ENCODE measurements at places on chromosomes 6 and 20. TPM values are rescaled to one million over a fixed set of nuclear protein-coding genes. Genes with fewer than 3 reads are reported as not detected.

- no peak for DNase-seq
Measured at GRCh38 chr6:100235631-100236030, 229.1 kb downstream of the SIM1 start.

- DNase-seq = no peak
Measured at GRCh38 chr6:119241111-119241465, 108.5 kb downstream of the MAN1A1 start.

DNA sequence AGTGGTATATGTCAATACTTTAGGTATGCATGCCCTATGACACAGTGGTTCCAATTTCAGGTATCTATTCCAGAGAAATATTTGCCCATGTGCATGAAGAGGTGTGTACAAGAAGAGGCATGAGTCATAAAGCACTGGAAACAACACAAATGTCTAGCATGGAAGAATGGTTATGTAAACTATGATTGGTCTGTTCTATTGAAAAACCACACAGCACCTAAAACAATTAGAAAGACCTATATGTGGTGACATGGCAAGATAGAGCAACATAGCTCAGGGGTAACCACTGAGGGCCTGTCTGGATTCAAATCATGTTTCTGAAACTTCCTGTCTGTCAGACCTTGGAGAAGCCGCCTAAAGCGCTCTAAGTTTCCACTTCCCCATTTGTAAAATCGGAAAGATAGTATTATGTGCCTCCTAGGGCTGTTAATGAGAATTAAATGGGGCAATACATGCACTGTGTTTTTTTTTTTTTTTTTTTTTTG is 76.0 kb upstream of the SHLD1 start:
- DNase-seq = no peak

- no peak for DNase-seq
Measured at GRCh38 chr6:112286010-112286409, 31.6 kb upstream of the LAMA4 start.

- no peak for DNase-seq
Measured at GRCh38 chr6:154314084-154314483, 42.5 kb downstream of the IPCEF1 start.

- DNase-seq = no peak
Measured at GRCh38 chr20:35907017-35907701, 47.1 kb downstream of the SCAND1 start.

DNA sequence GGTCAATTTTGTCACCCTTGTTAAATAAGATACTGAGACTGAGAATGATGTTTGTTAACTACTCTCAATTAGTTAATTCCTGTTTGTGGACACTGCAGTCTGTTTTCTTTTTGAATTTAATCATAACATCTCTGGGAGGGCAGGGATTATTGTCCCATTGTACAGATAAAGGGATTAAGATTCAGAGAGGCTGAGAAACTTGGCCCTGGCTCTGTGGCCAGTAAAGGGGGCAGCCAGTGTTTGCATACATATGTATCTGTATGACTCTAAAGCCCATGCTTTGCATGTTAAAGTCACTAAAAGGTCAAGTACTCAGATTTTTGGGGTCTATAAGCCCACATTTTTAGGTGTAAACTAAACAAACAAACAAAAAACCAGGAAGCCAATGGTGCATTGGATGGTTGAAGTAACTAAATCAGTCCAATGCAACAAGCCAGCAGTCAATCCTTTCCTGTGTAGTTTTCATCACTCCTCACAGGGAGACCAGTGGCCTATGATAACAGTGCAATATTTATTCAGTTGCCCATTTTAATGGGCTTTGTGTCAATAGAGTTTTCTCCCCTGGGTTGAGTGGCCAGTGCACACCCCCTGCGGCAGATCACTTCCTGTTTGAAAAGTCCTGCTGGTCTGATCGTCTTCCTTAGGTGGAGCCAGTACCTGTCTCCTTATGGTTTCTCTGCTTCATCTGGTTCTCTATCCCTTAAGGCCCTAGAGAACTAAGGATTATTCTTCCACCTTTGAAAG is 106.7 kb downstream of the SLX4IP start:
- no peak for DNase-seq

DNA sequence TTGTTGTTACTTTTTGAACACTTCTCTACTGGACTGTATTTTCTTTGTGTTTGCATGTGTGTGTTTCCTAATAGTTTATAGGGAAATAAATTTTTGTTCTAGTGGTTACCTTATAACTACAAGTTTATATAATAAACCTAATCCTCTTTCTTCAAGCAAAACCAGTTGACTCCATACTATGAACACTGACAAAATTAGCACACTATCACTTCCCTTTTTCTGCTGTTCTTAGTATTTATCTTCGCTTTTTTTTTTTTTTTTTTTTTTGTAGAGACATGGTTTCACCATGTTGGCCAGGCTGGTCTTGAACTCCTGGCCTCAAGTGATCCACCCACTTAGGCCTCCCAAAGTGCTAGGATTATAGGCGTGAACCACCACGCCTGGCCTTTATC is 25.0 kb upstream of the C6orf62 start:
- DNase-seq = no peak

DNA sequence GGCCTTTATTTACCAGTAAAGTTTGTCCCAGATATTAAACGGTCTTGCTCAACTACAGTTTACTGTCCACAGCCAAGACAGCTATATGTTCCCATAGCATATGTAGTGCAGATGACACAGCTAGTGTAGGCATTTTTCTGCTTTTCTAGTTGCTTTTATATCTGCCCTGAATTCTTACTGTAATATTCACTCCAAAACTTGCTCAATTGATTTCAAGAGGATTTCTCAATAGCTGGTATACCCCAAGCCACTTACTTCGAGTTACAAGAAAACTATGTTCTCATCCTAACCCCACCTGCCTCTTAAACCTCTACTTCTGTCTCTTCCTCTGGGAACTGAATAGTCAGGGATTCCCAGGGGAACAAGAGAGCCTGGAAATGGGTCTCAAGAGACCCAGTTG is 18.9 kb upstream of the ROS1 start:
- DNase-seq = no peak

- no peak for DNase-seq
Measured at GRCh38 chr20:2108987-2109386, 7.4 kb downstream of the STK35 start.

- no peak for DNase-seq
Measured at GRCh38 chr6:169828176-169828575, 76.8 kb downstream of the ERMARD start.

GRCh38 chr6:44680202-44680720 is 292.8 kb downstream of the CDC5L start:
- no peak for DNase-seq

GRCh38 chr20:23867152-23867776 is 12.3 kb downstream of the CST5 start:
- DNase-seq = no peak

GRCh38 chr6:4607793-4608192 is 168.4 kb upstream of the CDYL start:
- DNase-seq = no peak

- DNase-seq = no peak
Measured at GRCh38 chr6:73491377-73491776, 29.5 kb downstream of the EEF1A1 start.

DNA sequence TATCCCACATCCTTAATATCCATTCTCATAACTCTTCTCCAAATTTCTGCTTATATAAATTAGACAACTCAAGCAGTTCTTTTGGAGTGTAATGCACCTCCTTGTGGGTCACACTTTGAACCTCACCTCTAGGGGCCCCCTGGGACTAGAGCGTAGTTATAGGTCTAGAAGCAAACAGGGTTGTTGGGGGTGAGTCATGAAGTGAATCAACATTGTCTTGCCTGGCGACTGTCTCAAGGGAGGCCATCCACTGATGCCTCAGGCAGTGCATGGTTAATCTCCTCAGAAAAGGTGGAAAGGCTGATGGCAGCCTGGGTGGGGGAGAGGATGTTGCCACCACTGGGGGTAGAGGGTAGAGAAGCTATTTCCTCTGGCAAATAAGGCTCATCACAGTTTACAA is 129.1 kb downstream of the TNFRSF21 start:
- no peak for DNase-seq

TTK gene
- total RNA-seq = 45.5 TPM

MYT1 gene
- 4.3 TPM for total RNA-seq

VSTM2L gene
- 9.3 TPM for total RNA-seq

DNAH8 gene
- 0.39 TPM for total RNA-seq

TOX2 gene
- 3.3 TPM for total RNA-seq

SH3BGRL2 gene
- 11.8 TPM for total RNA-seq

EFCAB8 gene
- not detected for total RNA-seq
